ENCODE measurements at places on chromosomes 16 and 17.

GRCh38 chr17:1005361-1005946, 8.5 kb downstream of the TIMM22 start:
- DNase-seq, result no peak

DNA sequence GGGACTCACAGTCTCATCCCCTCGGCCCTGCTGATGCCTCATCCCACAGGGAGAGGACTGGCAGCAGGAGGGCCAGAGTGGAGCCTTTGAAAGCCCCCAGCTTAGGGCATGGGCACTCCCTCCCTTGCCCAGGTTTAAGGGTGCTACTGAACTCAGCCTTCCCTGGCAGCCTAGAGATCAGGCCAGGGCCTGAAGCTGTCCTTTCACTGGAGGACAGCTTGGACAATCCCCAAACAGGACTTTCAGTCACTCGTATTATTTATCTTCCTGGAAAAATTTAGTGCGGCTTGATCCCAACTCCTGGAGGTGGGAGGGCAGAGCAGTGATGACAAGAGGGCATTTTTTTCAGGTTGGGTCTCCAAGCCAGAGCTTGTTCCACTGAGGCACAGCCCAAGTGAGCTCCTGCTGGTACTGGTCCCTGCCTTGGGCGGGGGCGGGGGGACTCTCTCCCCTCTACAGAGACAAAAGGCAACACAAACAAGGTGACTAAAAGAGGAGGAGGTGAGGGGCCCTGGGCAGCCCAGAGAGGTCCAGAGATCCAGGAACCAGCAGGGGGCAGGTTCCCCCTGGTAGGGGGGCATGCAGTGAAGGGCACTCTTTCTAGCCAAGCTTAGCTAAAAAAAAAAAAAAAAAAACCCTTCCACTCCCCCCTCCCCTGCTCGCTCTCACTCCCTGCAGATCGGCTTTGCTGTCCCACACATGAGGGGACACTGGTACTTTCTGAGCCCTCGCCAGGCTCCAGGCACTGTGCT, 1.7 kb downstream of the ZNF385C start:
- DNase-seq, result no peak

- DNase-seq, result no peak
These were observed 44.5 kb downstream of the XPO6 start for GRCh38 chr16:28167221-28167620.

DNA sequence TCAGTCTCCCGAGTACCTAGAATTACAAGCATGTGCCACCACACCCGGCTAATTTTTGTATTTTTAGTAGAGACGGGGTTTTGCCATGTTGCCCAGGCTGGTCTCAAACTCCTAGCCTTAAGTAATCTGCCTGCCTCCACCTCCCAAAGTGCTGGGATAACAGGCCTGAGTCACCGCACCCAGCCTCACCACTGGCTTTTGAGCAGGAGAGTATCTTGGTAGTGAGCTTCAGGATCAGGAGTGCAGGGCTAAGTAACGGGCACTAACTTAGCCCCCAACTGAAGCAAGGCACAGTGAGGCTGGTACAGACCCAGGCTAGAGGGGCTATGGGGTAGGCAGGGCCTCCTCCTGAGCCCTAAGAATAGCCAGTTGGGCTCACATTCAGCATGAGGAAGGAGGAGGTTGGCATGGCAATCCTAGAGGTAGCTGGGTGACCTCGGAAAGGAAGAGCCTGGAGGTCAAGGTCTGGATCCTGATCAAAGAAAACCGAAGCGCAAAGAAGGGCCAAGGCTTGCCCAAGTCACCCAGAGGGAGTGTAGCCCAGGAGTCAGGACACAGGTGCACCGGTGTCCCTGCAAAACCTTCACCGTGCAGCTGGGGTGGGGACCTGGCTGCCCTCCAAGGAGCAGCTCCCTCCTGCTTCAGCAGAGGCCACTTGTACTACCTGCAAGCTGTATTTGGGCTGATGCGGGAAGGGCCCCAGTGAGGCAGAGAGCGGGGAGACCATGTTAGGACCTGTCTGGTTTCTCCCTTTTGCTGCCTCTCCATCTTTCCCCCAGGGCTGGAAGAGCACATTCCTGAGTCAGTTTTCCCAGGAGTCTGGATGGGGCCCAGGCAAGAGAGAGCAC, 1.3 kb upstream of the ADGRG5 start:
- no peak for DNase-seq

DNA sequence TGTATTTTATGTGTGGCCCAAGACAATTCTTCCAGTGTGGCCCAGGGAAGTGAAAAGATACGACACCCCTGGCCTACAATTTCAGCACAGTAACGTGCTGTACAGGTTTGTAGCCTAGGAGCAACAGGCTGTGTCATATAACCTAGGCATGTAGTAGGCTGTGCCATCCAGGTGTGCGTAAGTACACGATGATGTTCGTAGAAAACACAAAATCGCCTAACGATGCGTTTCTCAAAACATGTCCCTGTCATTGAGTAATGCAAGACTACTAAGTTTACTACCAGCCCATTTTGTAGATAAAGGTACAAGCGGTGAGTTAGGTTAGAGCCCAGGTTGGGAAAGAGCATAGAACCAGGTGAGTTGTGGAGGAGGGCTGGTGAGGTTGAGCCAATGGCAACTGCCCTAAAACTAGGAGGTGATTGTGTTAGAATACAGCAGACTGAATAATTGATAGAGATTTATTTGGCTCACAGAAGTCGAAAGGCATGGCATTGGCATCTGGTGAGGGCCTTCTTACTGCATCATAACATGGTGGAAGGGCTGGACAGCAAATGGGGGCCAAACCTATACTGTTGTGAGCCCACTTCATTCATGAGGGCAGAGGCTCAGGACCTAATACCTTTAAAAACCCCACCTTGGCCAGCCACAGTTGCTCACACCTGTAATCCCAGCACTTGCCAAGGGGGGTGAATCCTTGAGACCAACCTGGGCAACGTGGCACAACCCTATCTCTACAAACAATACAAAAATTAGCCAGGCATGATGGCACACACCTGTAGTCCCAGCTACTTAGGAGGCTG, 4.2 kb downstream of the EIF1 start:
- no peak for DNase-seq

DNA sequence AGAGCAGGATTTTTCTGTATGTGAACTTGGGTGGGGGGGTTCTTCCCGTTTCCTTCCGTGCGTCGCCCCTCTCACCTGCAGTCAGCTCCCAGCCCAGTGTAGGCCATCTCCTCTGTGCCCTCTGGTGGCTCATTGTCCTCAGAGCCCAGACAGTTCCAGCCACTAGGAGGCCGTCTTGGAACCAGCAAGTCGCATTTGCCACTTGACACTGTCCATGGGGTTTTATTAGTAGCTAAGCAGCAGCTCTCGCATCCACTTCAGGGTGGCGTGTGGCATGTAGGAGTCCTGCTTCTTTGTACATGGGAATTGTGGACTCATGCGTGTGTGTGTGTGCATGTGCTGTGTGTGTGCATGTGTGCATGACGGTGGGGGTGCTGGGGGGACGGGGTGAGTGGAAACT, 74.0 kb downstream of the SEC14L1 start:
- no peak for DNase-seq

- no peak for DNase-seq
These were observed 2.5 kb downstream of the PSME3 start for GRCh38 chr17:42835732-42836131.

DNA sequence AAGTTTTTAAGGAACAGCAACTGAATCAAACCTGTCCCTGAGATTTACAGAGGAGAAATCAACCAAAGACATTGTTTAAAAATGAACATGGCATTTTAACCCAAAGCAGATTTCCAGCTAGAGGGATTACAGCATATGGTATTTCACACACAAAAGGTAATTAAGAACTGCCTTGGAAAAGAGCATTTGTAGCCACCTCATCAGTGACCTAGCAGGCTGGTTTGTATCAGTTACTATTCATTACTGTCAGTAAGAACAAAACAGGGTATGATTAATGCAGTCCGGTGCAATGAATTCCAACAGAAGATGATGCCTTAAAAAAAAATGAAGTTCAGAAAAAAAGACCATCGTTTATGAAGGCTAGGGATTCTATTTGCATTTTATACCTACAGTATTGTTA, 219.9 kb downstream of the CHD9NB start:
- no peak for DNase-seq

DNA sequence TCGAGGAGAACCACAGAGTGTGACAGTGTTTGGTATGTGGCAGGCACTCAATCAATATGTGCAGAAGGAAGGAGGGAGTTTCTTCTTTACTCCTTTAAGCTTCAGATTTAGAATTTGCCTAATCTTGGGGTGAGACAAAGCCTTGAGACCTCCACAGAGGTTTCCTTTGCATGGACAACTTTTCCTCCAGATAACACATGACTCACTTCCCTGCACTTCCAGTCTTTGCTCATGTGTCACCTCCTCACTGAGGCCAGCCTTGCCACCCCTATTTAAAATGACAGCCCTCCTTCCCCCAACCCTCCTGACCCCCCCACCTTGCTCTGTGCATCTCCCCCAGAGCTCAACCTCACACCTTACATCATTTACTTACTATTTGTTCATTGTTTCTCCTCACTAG, 17.4 kb upstream of the NOS2 start:
- DNase-seq, result no peak

DNA sequence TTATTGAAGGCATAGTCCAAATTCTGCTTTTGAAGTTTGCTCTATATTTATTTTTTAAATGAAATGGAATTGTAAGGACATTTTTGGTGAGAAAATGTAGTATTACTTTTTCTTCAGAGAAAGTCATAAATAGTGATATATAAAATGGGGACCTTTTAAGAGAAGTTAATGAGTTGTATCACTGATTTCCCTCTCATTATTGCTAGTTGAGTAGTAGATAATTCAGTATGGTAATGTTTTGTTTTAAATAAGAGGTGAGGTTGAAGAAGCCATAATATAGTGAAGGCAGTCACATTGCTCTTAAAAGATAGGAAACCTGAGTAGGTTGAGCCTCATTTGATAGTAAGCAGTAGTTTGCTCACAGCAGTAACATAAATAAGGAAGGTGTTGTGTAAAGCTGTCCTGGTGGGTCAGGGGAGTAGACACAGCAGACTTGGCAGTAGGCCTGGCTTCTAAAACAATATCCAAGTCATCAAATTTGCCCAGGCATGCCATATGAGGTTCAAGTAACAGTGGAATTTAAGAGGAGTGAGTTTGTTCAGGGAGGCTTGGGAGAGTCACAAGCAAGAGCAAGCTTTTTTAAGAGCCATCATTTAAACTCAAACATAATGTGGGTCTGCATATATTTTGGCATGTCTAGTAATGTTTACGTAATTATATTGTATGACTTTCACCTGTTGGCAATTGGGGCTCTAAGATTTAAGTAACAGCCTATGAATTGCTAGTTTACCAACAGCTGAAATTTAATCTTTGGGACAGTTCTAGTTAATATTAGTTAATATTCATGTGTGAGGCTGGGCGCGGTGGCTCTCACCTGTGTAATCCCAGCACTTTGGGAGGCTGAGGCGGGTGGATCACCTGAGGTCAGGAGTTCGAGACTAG, 6.5 kb downstream of the NFATC3 start:
- no peak for DNase-seq

- no peak for DNase-seq
These were observed 13.9 kb downstream of the SLC25A10 start for GRCh38 chr17:81726004-81726403.

DNA sequence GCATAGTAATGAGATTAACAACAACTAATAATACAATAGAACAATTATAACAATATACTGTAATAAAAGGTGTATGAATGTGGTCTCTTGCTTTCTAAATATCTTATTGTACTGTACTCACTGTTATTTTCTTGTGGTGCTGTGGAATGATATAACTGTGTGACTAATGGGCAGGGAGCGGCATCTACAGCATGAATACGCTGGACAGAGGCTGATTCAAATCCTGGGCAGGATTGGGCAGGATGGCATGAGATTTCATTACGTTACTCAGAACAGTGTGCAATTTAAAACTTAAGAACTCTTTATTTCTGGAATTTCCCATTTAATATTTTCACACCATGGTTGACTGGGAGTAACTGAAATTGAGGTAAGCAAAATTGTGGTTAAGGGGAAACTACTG, 1239.8 kb upstream of the GOT2 start:
- DNase-seq, result no peak

- no peak for DNase-seq
These were observed 32.4 kb downstream of the SMARCE1 start for GRCh38 chr17:40615068-40615840.

GRCh38 chr17:8164815-8165131, 2.0 kb upstream of the VAMP2 start:
- DNase-seq, result no peak

DNA sequence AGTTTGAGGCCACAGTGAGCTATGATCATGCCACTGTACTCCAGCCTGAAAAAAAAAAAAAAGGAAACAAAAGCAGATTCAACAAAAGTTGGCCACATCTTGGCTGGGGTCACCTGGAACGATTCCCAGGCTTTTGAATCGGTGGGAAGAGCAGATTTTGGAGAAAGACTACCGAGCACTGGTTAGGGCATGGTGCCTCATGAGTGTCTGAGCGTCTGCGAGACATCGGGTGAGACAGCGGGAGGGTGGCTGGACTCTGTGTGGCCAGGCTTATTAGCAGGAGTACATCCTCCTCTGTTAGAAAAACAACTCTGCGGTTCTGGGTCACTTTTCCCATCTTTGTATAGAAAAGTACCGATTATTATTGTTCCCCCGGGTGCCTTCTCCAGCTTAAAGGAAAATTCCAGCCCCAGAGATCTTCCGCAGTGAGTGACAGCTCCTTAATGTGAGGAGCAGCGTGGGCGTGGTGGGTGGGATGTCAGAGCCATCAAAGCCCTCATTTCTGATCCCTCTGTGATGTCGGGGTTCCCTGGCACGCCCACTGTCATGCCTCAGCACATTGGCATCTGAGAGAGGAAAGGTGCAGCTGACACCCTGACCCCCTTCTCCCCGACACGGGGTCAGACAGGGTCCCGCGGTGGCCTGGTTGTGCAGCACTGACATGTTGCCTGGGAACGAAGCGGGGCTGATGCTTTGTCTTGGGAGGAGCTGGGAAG, 6.9 kb downstream of the RGS9 start:
- DNase-seq, result no peak

DNA sequence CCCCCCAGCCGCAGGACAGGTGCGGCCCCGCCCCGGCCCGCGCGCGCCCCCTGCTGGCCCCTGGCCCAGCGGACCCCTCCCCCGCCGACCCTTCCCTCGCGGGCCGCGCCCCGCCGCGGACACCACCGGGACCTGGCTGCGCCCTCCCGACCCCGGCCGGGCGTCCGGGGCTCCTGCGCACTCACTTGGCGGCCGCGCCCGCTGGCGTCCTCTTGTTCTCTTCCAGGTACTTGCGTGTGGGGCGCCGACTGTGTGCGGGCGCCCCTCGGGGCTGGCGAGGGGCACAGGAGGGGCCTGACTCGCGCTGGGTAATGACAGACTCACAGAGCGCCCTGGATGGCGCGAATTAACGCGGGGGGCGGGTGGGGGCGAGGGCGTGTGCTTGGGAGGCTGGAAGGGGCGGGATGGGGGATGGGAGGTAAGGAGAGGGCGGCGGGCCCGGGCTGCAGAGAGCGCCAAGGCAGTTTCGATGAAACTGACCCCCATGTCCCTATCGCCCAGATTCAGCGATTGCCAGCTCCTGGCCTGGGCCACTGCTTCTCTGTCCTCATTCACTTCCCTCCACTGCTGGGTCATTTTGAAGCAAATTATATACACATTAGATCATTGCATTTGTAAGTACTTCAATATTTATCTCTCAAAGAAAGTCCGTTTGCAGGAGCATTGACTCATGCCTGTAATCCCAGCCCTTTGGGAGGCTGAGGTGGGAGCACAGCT, 445 bp upstream of the DBNDD1 start:
- no peak for DNase-seq

GRCh38 chr17:26962255-26963162, 331.4 kb upstream of the WSB1 start:
- no peak for DNase-seq

All from cortex of kidney (tissue), 1 donor.